ENCODE measurements at places on chromosomes 3 and 15.

- DNase-seq: no peak
Measured at GRCh38 chr15:63460210-63461155, 43.9 kb upstream of the USP3 start.

DNA sequence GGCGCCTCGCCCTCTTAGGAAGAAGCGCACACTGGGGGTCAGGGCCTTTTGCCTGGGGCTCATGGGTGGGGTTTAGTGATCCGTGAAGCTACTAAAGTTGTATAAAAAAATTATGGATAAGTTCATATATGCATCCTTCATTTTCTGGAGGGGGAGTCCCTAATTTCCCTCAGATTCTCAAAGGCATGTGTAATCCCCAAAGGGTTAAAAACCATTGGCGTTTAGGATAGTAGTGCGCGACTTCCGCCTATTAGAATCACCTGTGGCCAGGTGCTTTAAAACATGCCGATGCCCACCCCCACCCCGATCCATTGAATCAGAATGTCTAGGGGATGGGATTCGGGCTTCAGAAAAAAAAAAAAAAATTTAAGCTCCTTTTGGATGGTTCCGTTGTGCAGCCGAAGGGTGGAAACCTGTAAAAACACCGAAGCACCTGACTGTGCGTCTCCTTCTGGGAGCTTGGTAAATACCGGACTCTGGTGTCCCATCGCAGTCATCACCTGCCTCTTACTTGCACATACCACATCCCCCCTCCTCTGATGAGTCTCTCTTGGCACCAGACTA lies 570 bp downstream of the APH1B start:
- no peak for DNase-seq

DNA sequence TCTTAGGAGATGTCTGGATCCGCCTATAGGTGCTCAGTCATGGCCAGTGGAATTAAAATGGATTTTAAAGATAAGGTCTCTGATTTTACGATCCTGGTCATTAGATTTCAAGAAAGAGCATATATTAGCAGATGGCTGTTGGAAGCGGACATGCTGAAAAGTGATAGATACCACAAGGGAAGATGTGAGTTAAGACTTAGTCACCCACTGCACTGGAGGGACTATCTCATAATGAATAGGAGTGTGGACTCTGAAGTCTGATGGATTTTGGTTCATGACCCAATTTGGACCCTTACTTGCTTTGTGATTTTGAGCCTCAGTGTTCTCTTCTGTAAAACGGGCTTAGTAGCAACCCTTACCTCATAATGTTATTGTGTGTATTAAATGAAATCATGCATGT lies 214.7 kb downstream of the CHST2 start:
- no peak for DNase-seq

- DNase-seq: no peak
Measured at GRCh38 chr3:94406595-94406994, 343.7 kb downstream of the NSUN3 start.

GRCh38 chr3:151722856-151723255 lies 10.9 kb upstream of the AADACL2 start:
- DNase-seq: no peak

GRCh38 chr15:100341750-100342560 lies at the start of gene ADAMTS17:
ADAMTS17 (minus strand) TSS chr15:100341975; CDS start chr15:100341899, 76 bp downstream.
- peak; percentile 74 for DNase-seq

DNA sequence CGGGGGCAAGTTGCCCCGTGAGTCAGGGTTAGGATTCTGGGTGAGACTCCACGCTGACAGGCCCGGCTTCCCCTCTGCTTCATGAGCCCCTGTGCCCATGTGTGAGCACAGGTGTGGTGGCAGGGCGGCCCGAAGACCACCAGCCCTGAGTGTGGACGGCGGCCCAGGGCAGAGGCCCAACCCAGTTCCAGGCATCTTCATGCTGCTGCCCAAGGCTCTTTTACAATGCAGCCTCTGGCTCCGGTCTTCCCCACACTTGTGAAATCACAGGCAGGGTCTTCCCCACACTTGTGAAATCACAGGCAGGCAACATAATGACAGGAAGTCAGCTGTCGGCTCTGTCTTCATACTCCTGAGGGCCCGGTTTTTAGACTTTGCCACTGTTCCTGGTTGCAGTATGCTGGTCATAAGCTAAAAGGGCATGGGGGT lies 78.8 kb downstream of the AAGAB start:
- DNase-seq: peak; percentile 78

DNA sequence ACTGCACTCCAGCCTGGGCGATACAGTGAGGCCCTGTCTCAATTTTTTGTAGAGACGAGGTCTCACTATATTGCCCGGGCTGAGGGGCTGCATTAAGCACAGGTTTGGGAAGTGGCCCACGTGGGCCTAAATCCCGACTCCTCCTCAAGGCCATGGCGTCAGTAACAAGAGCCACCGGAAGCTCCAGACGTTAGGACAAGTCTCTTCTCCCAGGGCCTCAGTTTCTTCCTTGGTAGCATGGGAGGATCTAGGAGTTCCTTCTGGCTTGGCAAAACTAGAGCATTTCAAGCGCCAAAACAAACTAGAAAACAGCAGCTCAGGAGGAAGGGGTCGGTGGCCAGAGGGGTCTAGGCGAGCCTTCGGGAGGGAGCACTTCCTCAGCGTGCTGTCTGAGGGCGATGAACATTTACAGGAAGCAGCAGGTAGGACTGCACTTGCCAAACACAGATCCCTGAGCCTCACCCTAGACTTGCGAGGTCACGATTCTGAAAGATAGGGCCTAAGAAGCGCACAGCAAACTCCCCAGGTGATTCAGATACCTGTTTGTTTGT lies 536 bp downstream of the SNAPC5 start:
- DNase-seq: peak; percentile 34

GRCh38 chr15:60703207-60703933 lies 224.4 kb upstream of the ICE2 start:
- DNase-seq: no peak

DNA sequence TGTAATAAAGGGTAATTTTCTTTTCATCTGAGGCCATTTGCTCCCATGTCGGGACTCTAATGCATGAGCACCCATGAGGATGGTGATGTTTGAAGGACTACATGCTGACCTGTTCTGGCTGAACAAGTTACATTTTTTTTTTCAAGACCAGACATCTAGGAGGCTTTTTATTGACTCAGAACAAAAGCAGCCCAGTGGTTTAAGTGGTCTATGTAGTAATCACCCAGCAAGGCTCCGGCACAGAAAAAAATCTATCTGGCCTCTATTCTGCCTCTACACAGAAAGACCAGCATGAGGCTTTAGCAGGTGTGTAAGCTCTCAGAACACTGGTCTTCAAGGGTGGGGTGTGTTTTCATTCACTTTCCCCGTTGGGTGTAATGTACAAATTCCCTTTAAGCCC lies 95.1 kb upstream of the ZBED2 start:
- DNase-seq: peak; percentile 22

- no peak for DNase-seq
Measured at GRCh38 chr3:195875482-195876236, 32.7 kb downstream of the TNK2 start.

DNA sequence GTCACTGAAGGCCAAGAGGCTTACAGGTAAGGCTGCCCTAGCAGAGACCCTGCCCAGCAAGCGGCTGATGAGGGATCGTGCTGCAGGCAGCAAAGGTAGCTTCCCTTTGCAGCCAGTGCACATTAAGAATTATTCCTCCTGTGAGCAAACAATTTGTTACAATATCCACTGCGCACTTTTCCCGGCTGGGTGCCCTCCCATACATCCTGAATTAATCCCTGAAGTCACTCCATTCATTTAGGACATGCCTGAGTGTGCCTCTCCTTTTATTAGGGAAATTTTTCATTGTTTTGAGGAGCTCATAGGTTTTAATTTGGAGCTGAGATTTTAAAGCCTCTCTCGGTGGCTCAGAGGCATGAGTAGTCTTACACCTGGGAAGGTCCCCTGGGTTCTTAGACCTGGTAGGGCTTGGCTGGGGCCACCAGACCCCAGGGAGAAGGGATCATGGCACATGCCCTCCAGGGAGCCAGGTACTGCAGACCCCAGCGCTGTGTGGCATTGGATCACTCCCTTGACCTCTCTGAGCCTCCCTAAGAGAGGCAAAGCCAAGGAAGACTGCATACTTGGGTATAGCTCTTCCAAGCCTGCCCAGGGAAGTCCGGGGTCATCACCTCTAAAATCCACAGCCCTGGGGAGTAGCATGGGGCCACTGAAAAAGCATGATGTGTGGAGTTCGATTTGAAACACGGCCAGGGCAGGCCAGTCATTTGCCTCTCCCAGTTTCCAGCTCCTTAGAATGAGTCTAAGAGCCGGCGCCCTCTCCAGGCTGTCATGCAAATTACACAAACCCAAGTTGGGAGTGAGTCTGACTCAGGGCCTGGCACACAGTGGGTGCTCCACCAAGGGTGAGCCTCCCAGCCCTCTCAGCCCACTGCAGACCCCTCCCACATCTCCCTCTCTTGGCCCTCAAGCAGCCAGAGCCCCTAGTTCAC lies 151.9 kb upstream of the LINGO1 start:
- peak; percentile 77 for DNase-seq

DNA sequence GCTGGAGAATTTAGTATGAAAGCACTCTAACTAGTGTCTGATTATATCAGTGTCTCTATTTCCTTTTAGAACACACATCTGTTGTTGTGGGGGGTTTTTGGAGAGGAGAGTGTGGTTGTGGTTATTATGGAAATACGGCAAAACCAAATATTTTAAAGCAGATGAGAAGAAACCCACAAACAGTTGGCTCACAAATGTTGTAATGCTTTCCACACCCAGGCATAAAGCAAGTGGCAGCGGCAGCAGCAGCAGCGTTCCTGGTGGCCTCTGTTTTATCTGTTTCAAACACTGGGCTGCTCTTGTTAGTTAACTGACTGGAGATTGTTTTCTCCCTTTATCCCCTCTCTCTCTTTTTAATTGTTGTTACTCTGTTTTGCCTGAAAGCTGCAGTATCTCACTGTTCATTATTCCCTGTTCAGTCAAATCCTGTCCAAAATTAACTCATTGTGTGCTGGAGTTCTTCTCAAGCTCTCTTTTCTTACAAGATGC lies 1045.5 kb upstream of the NR2F2 start:
- DNase-seq: no peak

GRCh38 chr3:13714251-13714916 lies 165.5 kb downstream of the FBLN2 start:
- DNase-seq: no peak

- DNase-seq: no peak
Measured at GRCh38 chr3:179825527-179826246, 172.8 kb downstream of the USP13 start.

DNA sequence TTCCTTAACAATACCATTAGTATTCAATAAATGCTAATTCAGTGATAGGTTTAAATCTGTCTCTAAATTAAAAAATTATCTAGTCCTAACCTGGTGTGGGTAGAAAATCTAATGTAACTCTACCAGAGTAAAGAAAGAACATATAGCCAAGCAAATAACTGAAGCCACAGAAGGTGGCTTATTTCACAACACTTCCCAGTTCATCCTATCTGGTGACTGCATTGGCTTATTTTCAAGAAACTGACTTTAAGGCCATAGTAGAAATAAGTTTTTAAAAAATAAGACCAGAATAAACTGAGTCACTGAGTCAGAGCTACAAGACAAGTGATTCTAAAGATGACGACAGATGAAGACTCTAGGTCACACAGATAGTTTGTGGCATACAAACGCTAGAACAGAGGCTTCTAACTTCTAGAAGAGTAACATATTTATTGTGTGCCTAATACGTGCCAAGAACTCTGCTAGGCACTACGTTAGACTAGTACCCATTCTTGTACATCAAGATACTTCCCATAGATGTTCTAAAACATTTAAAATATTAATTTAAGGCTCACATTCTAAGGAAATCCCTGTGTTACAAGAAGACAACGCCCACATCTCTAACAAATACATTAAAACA lies 25.9 kb downstream of the TMCC1 start:
- no peak for DNase-seq

GRCh38 chr15:75456710-75457109 lies 5.2 kb upstream of the SIN3A start:
- no peak for DNase-seq

DNA sequence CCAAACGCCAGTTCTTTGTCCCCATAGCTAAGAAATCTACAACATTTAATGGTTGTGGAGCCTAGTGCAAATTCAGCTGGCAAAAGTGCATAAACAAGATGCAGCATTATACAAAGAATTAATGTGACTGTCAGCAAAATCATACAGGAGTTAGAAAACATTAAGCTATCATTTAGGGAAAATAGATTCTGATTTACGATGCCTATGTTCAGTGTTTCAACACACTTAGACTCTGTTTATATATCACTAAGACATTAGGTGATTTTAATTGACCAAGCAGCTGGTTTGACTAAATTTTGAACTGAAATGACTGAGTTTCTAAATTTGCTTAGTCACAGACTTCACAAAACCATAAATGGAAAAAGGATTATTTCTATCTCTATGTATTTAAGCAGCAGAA lies 1076.8 kb downstream of the TBL1XR1 start:
- no peak for DNase-seq

DNA sequence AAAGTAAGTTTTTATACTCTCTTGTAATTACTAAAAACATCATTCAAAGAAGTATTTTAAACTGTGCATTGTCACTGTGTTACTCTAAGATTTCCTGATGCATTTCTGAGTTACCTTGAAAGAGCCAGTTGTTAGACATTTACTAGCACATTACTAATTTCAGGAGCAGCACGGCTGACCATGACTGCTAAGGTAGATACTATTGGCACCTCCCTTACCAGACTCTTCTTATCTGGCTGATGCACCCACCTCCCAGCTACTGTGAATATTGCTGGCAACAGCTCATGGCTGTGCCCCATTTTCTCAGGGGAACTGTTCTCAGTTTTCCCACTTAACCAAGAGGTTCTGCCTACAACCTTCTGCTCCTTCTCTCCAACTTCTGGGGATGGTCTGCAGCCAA lies 29.4 kb downstream of the COL6A5 start:
- no peak for DNase-seq

DNA sequence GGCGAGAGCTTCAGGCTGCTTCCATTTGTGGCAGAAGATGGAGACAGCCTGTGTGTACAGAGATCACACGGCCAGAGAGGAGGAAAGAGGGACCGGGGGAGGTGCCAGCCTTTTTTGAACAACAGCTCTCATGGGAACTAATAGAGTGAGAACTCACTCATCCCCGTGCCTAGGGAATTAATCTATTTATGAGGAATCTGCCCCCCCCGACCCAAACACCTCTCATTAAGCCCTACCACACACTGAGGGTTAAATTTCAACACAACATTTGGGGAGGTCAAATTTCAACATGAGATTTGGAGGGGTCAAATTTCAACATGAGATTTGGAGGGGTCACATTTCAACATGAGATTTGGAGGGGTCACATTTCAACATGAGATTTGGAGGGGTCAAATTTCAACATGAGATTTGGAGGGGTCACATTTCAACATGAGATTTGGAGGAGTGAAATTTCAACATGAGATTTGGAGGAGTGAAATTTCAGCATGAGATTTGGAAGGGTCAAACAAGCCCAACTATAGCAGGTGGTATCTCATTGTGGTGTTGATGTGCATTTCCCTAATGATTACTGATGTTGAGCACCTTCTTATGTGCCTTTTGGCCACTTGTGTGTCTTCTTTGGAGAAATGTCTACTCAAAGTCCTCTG lies 20.6 kb upstream of the RFTN1 start:
- DNase-seq: no peak

- no peak for DNase-seq
Measured at GRCh38 chr3:107988460-107989175, 102.2 kb downstream of the CD47 start.
